Fibroblast of skin of abdomen (primary cell): ENCODE measurements at places on chromosomes 12 and 14.

- peak; percentile 28 for DNase-seq
These were observed 481.8 kb downstream of the TMEM117 start for GRCh38 chr12:44317651-44318126.

- no peak for DNase-seq
These were observed 32.2 kb upstream of the NUBPL start for GRCh38 chr14:31529053-31529452.

DNA sequence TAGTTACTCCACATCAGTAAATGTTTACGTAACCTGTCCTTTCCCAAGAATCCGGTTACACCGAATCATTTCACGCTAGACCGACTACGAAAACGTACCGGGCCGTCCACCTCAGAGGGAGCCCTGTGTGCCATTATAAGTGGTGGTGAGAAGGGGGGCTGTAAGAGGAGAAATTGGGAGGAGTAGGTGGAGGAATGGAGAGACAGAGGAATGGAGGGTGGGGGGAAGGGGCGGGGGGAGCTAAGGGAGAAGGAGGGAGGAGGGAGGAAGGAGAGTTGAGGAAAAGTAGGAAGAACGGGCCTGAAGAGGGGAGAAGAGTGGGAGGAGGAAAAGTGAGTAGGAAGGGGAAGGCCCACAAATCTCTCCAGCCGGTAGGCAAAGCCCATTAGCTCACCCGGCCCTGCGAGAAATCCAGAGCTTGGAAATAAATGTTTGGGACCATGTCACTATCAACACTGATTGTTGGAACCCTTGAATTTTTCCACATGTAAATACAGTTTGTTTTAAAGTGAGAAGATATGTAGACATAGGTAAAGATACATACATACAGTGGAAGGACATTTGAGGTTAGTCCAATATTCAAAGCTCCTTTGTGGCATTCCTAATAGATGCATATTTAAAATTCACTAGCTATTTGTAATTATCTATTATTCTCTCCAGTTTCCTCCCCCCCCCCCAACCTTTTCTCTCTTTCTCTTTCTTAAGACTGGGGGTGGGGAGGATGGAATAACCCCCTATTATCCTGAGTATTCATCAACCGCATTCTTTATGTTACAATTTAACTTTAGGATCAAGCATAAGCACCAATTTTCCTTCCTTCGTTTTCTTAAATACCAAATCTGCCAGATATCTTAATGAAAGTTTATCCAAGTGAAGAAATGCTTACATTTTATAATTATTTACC lies 2.1 kb upstream of the FOXG1 start:
- DNase-seq, result no peak

- no peak for DNase-seq
These were observed 192.8 kb downstream of the NRXN3 start for GRCh38 chr14:78363008-78363407.

GRCh38 chr14:23228812-23229211 lies 8.9 kb upstream of the RNF212B start:
- DNase-seq, result no peak

- DNase-seq, result no peak
These were observed 584.6 kb downstream of the ALG10 start for GRCh38 chr12:34606749-34607519.

GRCh38 chr12:61356485-61356884 lies 903.7 kb upstream of the USP15 start:
- no peak for DNase-seq

- peak; percentile 63 for DNase-seq
These were observed 84.8 kb downstream of the EEA1 start for GRCh38 chr12:92844151-92844763.

- no peak for DNase-seq
These were observed 13.6 kb downstream of the SFSWAP start for GRCh38 chr12:131724534-131724933.

- DNase-seq, result no peak
These were observed 25.7 kb downstream of the RDH12 start for GRCh38 chr14:67727361-67727760.

GRCh38 chr12:75908961-75909605 lies 122.5 kb downstream of the PHLDA1 start:
- DNase-seq, result peak; percentile 75

DNA sequence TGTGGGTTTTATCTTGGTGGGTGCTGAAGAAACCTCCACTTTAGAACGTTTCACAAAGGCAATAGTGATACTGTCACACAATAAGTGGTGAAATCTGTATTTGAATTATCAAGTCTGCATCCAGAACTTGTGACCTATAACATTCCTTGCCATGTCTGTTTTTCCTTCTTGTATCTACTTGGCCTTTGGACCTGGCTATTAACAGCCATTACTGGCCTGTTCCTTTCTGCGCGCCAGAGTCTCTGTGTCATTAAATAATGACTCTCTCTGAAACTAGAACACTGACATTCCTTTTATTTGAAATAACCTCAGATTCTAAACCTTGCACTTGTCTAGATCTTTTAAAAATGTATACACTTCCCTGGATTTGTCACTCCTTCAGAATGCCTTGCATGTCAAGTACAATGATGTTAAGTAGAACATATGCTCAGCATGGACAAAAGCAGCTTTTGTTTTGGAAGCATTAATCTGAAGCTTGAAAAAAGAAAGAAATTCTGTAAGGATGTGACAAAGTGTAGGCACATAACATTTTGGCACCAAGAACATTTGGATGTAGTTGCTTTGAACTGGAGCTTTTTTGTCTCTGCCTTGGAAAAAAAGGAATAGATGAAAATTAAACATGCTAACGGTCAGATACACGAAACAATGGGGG lies 95.5 kb upstream of the RPL10L start:
- DNase-seq, result no peak

DNA sequence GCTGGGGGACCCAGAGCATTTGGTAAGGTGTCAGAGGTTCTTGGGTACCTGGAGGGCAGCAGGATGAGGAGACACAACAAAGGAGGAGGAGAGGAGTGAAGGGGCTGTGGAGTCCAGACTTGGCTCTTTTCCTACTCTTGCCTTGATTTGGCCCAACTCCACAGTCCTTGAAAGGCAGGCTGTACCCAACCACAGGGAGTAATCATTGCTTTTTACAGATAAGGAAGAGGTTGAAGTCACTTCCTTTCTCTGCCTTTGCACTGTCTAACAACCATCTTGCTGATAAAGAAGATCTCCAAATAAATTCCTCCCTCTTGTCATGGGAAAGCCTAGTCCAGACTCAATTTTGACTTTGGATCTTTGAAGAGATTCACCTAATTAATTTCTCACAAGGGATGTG lies 226.8 kb upstream of the HMGA2 start:
- no peak for DNase-seq

DNA sequence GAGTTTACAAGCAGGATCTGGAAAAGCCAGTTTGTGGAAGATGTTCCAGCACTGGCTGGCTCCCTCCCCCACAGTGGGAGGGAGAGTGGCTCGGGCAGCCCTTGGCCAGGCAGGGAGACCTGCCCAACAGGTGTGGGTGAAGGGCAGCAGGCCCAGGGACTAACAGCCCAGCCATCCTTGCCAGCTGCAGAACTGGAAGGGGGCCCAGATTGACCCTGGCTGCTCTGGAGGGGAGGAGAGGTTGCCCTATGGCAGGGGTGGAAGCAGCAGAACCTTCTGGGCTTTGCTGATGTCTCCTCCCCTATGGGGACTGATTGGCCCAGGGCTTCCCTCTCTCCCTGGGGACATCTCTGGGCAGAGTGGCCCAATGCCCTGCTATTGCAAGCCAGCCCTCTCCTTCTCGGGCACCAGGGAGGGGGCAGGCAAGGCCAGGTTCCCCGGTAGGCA lies 20.5 kb downstream of the IRF2BPL start:
- no peak for DNase-seq

- peak; percentile 92 for DNase-seq
These were observed 104.2 kb downstream of the ST8SIA1 start for GRCh38 chr12:22230280-22230794.
